Stimulated activated CD8-positive, alpha-beta memory T cell treated with anti-CD3 and anti-CD28 coated beads, Interleukin-15, amount 100 ng/mL, for 4 hours (primary cell): ENCODE measurements at places on chromosomes 1 and 21.

DNA sequence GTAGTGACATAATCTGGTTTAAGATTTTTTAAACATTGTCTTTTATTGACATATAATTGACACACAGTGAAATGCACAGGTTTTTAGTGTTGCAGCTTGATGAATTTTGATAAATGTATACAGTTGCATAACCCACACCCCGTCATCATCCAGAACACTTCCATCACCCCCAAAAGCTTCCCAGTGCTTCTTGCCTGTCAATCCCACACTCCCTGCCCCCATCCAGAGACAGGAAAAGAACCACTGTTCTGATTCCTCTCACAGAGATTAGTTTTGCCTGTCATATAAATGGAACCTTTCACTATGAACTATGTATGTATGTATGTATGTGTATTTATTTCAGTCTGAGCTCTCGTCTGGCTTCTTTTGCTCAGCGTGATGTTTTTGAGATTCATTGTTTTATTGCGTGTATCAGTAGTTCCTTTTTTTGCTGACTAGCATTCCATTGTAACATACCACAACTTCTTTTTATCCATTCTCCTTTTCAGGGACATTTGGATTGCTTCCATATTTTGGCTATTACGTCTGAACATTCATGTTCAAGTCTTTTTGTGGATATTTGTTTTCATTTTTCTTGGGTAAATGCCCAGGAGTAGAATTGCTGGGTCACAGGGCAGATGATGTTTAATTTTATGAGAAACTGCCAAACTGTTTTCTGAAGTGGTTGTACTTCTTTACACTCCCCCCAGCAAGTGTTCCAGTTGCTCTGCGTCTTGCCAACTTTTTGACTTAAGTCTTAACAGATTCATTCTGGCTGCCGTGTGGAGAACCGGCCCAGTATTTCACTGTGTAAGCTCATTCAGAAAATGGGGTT, 8.7 kb downstream of the UBIAD1 start:
- DNase-seq: no peak

GRCh38 chr1:106688446-106688845, 368.0 kb upstream of the PRMT6 start:
- no peak for DNase-seq

DNA sequence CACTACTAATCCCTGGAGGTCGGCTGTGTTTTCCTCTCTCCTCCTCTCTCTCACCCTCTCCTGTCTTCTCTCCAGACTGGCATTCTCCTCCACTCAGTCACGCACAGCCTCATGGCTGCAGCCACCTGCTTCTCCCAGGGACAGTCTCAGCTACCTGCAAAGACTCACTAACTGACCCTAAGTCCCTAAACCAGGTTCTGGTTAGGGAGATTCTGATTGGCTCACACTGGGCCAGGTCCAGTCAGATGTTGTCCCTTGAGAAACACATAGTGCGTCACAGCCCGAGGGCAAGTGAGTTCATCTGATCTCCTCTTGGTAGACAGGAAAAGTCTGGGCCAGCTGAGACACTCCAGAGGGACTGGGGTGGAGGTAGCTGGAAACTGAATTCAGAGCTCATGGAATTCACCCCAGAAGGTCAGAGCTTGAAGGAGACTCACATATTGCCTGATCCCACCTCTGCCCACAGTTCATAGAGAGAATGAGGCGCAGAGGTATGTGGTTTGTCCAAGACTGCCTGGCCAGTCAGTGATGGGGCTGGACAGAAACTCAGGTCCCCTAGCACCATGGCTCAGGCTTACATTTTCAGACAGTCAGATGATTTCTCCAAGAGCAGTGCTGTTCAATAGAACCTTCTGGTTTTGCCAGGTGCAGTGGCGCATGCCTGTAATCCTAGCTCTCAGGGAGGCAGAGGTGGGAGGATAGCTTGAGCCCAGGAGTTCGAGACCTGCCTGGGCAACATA, 40.4 kb upstream of the RPL11 start:
- no peak for DNase-seq

DNA sequence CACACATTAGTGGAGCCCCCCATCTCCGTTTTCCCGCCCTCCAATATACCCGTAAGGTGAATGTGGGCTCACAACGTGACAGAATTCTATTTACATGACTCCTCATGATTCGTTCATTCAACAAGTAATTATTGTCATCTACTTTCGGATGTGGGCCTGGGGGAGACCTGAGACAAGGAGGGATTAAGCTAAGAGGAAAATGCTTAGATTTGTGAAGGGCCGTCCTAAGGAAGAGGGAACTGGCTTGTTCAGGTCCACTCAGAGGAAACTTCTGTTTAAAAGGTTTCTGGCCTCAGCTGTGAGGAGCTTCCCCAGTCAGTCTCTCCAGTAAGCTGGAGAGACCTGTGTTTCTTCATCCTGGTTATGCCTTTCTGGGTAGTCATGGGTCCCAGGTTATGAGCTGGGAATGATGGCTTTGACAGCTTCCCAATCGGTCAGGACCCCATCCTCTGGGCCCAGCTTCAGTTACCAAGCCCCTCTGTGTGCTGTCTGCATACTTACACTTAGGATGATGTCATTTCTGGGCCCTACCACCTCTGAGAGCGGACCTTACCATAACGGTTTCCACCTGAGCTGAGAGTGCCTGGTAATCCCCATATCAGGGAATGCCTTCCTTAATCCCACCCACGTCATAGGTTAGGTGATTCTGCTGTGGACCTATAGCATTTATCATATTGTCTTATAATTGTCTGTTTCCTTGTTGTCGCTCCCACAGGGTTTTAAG, 687 bp upstream of the ERI3 start:
- DNase-seq: no peak

DNA sequence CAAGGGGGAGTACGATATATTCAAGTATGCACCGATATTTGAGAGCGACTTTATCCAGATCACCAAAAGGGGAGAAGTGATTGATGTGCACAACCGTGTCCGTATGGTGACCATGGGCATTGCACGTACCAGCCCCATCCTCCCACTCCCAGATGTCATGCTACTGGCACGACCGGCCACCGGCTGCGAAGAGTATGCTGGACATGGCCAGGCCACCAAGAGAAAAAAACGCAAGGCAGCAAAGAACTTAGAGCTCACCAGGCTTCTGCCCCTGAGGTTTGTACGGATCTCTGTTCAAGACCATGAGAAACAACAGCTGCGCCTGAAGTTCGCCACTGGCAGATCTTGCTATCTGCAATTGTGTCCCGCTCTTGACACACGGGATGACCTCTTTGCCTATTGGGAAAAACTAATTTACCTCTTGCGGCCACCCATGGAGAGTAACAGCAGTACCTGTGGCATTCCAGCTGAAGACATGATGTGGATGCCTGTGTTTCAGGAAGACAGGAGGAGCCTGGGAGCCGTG, 16.5 kb downstream of the ATF3 start:
- DNase-seq: no peak

GRCh38 chr1:40734882-40735628, 43.6 kb downstream of the NFYC start:
- no peak for DNase-seq
